Stimulated activated CD4-positive, alpha-beta T cell treated with anti-CD3 and anti-CD28 coated beads, Interleukin-2, amount 100 ng/mL, for 4 hours (primary cell): ENCODE measurements at places on chromosomes 11 and 22.
A peak's percentile ranks its signal among the peaks of the same experiment; 100 is the strongest.

- DNase-seq = no peak
Observed at GRCh38 chr22:22099194-22099486, 116.6 kb upstream of the TOP3B start.

DNA sequence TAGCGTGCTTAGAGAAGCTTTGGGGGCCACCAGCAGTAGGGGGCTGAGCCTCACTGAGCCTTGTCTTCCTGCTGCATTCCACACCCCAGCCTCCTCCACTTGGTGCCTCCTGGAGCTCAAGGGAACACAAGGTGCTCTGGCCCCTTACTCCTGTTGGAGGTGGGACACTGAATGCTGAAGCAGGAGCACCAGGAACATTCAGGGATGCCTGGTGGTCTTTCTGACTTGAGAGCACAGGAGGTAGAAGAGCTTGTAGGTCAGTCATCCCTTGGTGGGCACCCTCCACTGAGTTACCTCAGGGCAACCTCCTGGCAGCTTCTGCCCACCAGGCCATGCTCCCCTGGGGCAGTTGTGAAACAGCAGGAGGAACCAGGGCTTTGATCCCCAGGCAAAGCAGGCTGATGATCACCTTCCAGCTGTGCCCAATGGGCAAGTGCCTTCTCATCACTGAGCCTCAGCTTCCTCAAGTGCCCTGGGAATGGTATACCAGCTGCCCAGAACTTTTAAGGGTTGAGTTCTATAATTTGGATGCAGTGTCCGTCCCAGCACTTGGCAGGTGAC is 50.1 kb downstream of the CABIN1 start:
- no peak for DNase-seq

GRCh38 chr11:95827696-95828095 is 37.4 kb downstream of the CEP57 start:
- no peak for DNase-seq

DNA sequence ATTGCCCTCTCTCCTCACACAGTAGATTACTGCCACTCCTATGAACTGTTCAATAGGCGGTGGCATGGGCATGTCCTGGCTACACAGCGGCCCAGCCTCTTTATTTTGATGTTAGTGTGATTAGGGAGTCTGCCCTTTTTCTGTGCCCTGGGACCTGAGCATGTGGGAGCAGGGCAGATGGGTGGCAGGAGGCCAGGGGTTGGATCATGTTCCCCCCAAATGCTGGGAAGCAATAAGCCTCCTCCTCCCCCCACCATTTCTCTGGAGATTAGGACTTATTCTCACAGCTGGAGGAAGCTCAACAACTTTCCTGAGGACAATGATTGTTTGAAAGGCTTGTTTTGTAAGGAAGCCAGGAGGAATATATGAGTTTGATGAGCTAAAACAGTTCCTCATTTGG is 848 bp downstream of the HEPN1 start:
- DNase-seq = no peak

DNA sequence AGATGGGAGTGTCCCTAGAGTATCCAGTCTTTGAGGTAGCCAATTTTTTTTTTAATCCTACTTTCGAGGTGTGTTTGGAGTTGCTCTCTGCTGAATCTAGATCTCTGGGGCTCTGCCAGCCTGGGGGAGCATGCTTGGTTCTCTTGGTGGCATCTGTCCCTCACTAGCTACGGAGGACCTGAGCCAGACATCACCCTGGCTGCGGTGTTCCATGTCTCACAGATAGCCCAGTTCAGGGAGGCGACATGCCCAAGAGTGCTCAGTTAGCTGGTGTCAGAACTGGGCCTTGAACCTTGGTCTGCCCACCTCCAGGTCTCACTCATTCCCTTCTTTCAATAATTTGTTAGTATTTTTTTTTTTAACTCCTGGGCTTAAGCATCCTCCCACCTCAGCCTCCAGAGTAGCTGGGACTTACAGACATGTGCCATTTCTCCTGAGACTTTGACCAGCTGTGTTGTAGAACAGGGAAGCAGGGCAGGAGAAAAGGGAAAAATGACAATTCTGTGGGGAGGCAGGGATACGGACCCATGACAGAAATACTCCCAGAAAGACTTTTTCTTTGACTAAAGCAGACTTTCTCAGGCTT is 621 bp downstream of the HMOX1 start:
- DNase-seq = no peak

- DNase-seq = no peak
Observed at GRCh38 chr11:118819334-118820024, 28.5 kb upstream of the DDX6 start.

- no peak for DNase-seq
Observed at GRCh38 chr22:44445731-44446130, 52.3 kb downstream of the RTL6 start.

- DNase-seq = no peak
Observed at GRCh38 chr11:27444801-27445215, 27.8 kb downstream of the LGR4 start.

DNA sequence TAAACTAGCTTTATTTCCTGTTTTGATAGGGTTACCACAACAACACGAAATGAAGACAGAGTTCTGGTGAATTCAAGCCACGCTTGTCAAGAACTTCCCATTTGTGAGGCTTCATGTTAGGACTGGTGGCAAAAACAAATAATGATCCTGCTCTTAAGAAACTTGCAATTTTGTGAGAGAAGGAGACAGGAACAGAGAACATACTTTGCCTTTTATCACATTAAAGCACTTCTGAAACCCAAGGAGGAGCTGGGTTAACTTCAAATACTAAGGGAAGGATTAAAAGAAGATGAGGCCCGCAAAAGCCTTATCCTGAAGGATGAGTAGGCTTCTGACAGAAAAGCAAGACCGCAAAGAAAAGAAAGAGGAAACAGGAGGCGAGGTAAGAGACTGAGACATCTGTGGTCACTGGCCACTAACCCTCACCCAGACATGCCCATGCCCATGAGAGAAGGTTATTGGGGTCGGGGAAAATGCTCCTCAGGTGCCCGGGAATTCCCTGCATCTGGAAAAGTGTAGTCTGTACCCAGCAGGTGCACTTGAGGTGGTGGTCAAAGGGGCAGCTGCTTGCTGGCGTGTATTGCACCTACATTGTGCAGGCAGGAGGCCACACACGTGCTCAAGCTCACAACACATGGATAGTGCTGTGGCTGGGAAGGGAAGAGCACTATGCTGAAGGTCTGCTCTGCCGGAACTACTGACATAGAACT is 50.5 kb downstream of the MAPK1 start:
- DNase-seq = peak; percentile 6

GRCh38 chr11:43942662-43943371 is 380 bp downstream of the C11orf96 start:
- no peak for DNase-seq

GRCh38 chr11:71331631-71332030 is 79.3 kb upstream of the SHANK2 start:
- no peak for DNase-seq

DNA sequence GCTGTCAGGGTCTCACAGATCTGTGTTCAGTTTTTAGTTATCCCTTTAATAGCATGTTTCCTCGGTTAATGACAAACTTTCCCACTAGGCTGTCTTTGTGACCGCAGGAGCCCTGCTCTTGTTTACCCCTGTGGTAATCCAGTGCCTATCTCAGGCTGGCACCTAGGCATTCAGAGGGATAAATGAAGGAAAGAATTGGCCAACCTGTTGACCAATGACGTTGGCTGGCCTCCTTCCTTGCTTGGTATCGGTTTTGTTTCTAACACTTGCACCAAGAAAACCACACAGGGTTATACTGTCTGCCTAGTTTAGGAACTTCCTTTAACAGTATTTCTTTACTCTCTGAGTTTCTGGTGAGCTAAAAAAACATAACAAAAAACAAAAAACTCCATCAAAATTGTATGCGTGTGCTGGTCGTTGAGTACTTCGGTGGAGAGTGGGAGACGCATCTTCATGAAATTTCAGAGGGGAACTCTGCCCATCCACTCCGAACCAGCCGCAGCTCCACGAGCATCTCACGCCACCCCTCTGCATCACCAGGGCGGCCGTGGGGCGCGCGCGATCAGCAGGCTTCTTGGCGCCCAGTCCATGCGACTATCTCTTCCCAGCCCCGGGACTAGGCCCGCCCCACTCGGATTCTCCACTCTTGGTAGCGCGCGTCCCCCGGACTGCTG is 563 bp upstream of the ENDOD1 start:
- DNase-seq = peak; percentile 6

DNA sequence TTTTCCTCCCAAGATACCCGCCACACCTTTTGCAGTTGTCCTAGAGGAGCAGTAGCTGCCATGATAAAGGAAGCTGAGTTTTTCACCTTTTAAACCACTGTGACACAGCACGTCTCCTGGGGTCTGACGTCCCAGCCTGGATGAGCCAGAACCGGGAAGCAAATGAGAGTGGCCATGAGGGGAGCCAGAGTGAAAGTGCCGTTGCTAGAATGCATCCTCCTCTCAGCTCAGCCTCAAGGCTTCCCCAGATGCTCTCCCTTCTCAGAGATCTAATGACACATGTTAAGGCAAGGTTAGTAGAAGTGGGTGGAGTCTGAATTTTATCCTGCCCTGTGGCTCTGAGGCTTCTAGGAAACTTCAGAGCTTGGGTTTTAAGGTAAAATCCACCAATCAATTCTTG is 23.4 kb upstream of the HTR3A start:
- no peak for DNase-seq

GRCh38 chr11:123477205-123477907 is 47.3 kb downstream of the GRAMD1B start:
- DNase-seq = no peak

DNA sequence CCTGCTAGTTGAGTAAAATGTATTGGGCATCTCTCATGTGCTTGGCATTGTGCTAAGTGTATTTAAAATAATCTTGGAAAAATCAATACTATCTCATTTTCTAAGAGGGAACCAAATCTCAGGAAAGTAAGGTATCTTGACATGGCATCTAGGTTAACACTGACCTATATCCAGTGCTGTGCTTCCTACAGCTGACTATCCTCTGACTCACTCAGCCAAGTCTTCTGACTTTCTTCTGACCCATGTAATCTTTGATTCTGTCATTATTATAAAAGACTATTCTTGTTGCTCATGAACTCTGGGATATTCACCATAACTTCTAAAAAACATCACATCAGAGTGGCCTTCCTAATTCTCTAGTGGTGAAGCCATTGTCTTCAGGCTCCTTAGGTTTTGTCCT is 304.1 kb upstream of the TENM4 start:
- no peak for DNase-seq

DNA sequence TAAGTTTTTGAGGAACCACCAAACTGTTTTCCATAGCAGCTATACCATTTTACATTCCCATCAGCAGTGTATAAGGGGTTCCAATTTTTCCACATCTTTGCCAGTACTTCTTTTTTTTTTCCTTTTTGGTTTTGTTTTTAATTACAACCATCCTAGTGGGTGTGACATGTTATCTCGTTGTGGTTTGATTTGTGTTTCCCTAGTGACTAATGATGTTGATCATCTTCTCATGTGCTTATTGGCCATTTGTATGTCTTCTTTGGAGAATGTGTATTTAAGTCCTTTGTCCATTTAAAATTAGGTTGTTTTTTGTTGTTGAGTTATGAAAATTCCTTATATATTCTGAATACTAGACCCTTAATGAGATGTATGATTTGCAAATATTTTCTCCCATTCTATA is 59.3 kb downstream of the STIM1 start:
- no peak for DNase-seq

DNA sequence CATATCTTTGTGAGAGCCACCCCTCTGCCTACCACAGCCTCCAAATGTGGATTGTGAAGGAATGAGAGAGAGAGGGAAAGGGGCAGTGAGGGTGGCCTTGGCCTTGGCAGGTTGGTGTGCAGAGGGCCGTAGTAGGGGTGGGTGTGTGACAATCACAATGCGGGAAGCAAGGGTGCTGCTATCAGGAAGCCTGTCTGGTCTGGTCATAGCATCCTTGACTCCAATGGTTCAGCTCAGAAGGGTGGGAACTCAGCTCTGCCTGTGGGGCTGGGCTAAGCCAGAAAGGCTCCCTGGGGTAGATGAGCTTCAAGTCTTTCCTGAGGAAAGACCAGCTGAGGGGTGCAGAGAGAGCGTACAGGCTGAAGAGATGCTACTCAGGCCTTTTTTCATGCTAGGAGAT is 72.7 kb downstream of the RRM1 start:
- DNase-seq = no peak

DNA sequence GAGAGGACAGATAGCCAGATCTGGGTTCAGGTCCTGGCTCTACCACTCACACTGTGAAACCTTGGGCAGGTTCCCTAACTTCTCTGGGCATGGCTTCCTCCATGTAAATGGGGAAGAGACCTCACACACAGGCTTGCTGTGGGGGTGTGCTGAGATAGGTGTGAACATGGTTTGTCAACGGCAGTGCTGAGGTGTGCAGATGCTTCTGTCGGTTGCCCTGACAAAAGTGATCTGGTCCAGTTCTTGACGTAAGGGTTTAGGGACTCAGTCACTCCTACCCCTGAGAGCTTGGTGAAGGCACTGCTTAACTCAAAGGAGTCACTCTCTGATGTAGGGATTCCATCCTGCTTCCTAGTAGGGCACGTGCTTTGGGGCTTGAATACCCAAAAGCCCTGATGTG is 2.0 kb downstream of the C1QTNF4 start:
- DNase-seq = no peak

GRCh38 chr11:122954455-122954854 is 27.2 kb downstream of the BSX start:
- DNase-seq = no peak

DNA sequence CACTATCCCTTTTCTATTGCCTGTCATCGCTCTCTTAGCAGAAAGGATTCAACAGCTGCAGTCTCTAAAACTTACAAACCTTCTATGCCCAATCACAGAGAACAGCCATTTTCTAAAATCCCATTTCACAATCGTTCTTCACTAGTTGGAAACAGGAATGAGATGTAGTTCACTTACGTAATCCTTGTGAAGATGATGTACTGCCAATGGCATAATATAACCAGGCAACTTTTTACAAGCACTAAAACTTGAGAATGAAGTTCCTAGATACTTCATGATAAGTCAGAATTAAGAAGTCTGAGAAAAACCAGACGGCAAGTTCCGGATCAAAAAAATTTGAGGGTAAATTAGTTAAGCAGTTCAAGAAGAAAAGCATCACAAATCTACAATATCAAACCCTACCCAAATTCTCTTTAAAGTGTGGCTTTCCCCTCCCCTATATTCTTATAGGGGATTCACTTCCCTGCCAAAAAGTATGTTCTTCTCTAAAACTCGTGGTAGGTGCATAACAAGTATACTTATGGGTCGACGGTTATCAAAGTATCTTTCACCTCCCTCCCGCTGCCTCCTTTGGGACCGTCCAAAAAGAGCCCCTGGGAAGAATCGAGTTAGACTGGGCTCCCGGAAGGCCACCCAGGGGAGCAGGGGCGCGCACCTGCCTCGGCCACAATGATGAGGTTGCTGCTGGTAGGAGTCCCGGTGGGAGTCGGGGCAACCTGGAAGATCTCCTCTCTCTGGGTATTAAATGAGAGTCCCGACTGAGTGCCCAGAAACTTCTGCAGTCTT is 666 bp downstream of the MSANTD4 start:
- no peak for DNase-seq

- DNase-seq = no peak
Observed at GRCh38 chr11:115132436-115133228, 371.6 kb downstream of the CADM1 start.

GRCh38 chr11:126194121-126194543 is 17.3 kb downstream of the RPUSD4 start:
- no peak for DNase-seq

GRCh38 chr11:86551288-86552092 is 120.9 kb downstream of the ME3 start:
- no peak for DNase-seq

GRCh38 chr11:842370-843002 is at the start of the genes POLR2L and TSPAN4:
POLR2L (minus strand) TSS chr11:842529; CDS start chr11:842508, 21 bp downstream.
TSPAN4 (plus strand) TSS chr11:842852; CDS start chr11:850305, 7,453 bp downstream.
- DNase-seq = peak; percentile 76
